Body of pancreas (tissue), 4 donors: ENCODE measurements at places on chromosomes 6 and 20. TPM values are rescaled to one million over a fixed set of nuclear protein-coding genes. Genes with fewer than 3 reads are reported as not detected.

KIF25 gene
- total RNA-seq, result not detected

CLVS2 gene
- not detected for total RNA-seq

BMP7 gene
- total RNA-seq, result not detected

C6orf141 gene
- total RNA-seq, result 20.8 TPM

CNBD2 gene
- total RNA-seq, result 23.4 TPM

PRR18 gene
- not detected for total RNA-seq

ATP6V1G2 gene
- total RNA-seq, result not detected

BIRC7 gene
- not detected for total RNA-seq

TSHZ2 gene
- 6.0 TPM for total RNA-seq

PXMP4 gene
- total RNA-seq, result 3.3 TPM

CDSN gene
- not detected for total RNA-seq

ZKSCAN8 gene
- 12.5 TPM for total RNA-seq

ISM1 gene
- 3.1 TPM for total RNA-seq

SOBP gene
- total RNA-seq, result 0.66 TPM

KHDRBS2 gene
- total RNA-seq, result not detected

SLC35B3 gene
- 15.3 TPM for total RNA-seq

PLEKHG1 gene
- total RNA-seq, result 4.2 TPM

EPPIN gene
- not detected for total RNA-seq

ACTL10 gene
- 4.0 TPM for total RNA-seq

DLK2 gene
- not detected for total RNA-seq

E2F1 gene
- 0.66 TPM for total RNA-seq

TMEM244 gene
- total RNA-seq, result not detected

BTN1A1 gene
- not detected for total RNA-seq

MOG gene
- not detected for total RNA-seq
